ENCODE measurements at places on chromosomes 11 and 22. TPM values are rescaled to one million over a fixed set of nuclear protein-coding genes. Genes with fewer than 3 reads are reported as not detected.

The SLC22A6 gene
- not detected for total RNA-seq

The SOX6 gene
- total RNA-seq, result not detected

The CELSR1 gene
- 26.5 TPM for total RNA-seq

The SIK3 gene
- total RNA-seq, result 10.1 TPM

The CDC42BPG gene
- total RNA-seq, result 1.2 TPM

The NXPE2 gene
- not detected for total RNA-seq
